ENCODE measurements at places on chromosomes 6 and 20. TPM values are rescaled to one million over a fixed set of nuclear protein-coding genes. Genes with fewer than 3 reads are reported as not detected.

The HMGA1 gene
- 171 TPM for total RNA-seq

The SDCBP2 gene
- 1.8 TPM for total RNA-seq

The HLA-DPA1 gene
- 0.17 TPM for total RNA-seq

The FERMT1 gene
- total RNA-seq: 6.4 TPM

The C20orf204 gene
- total RNA-seq: 0.76 TPM

The TAP1 gene
- total RNA-seq: 41.1 TPM

The SLC22A1 gene
- total RNA-seq: 0.40 TPM

The CCN6 gene
- total RNA-seq: 0.10 TPM
